ENCODE measurements at places on chromosomes 1 and 21. TPM values are rescaled to one million over a fixed set of nuclear protein-coding genes. Genes with fewer than 3 reads are reported as not detected.

Gene HES3
- not detected for total RNA-seq

Gene TAF1A
- total RNA-seq, result 12.8 TPM

Gene CD48
- not detected for total RNA-seq

Gene PLA2G2D
- total RNA-seq, result not detected

Gene FCRL4
- not detected for total RNA-seq

Gene FOXD2
- 0.38 TPM for total RNA-seq

Gene F3
- total RNA-seq, result 1.9 TPM

Gene DENND2C
- 0.39 TPM for total RNA-seq

Gene DNM3
- total RNA-seq, result 0.72 TPM

Gene RNU1-4
- not detected for total RNA-seq

Gene SCCPDH
- 49.2 TPM for total RNA-seq

Gene RGSL1
- not detected for total RNA-seq

Gene CACHD1
- total RNA-seq, result 1.7 TPM

Gene C1orf87
- total RNA-seq, result not detected

Gene LCE1F
- not detected for total RNA-seq

Gene BMP8B
- total RNA-seq, result 4.3 TPM

Gene OR2M4
- total RNA-seq, result not detected

Gene TFF2
- 0.47 TPM for total RNA-seq

Gene KANK4
- 0.41 TPM for total RNA-seq

Gene TEX38
- not detected for total RNA-seq

Gene KMO
- total RNA-seq, result 0.90 TPM

Gene PPIE
- total RNA-seq, result 38.7 TPM

Gene LCE2B
- not detected for total RNA-seq

Gene SAMD11
- total RNA-seq, result 36.1 TPM

Gene TSTD1
- not detected for total RNA-seq

Gene CLDN14
- 0.10 TPM for total RNA-seq

Gene KIRREL1
- 31.3 TPM for total RNA-seq

Gene OPRD1
- 0.14 TPM for total RNA-seq

Gene CFAP298
- 35.2 TPM for total RNA-seq

Gene NPPB
- 0.56 TPM for total RNA-seq

Gene CD84
- total RNA-seq, result not detected

Gene SPATA21
- not detected for total RNA-seq

Gene MRAP
- total RNA-seq, result not detected

Gene CTSS
- 20.3 TPM for total RNA-seq

Gene C1QC
- total RNA-seq, result not detected

Gene SYT11
- 1.3 TPM for total RNA-seq

Gene CYB561D1
- 3.5 TPM for total RNA-seq

Gene AMIGO1
- total RNA-seq, result 1.1 TPM

Gene MFN2
- 33.8 TPM for total RNA-seq

Gene CFAP107
- not detected for total RNA-seq

Measured in A549 treated with RU486 at 1 μM for 4 hours (cell line).